ENCODE measurements at places on chromosomes 13 and 19.

DNA sequence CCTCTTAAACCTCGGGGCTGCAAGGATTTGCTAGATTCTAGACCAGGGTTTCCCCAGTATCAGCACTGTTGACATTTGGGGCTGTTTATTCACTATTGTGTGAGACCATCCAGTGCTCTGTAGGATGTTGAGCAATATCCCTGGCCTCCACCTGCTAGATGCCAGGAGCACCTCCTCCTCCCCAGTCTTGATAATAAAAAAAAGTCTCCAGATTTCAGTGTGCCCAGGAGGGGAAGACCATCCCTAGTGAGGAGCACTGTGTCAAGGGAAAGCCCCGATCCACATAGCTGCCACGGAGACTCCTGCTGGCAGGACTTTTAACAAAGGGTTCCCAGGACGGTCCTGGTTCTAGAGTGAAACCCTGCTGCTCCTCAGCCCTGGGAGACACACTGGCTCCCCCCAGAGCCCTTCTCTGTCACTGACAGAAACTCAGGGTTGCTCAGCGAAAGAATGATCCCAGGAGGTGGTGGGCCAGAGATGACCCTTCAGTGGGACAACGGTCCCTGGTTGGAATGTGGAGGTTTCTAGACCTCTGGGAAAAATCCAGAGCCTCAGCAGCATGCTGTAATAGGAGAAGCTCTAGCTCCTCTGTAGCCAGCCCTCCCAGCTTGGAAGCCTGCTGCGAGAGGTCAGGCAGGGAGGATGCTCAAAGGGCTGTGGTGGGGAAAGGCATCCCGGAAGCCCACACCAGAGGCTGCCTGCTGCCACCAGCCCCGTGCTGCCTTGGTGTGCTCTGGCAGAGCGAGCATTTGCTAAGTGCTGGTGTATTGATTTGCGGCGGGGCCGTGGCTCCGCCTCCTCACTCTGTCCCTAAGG, 20.3 kb downstream of the LYL1 start:
- no peak for DNase-seq

- DNase-seq = peak; percentile 22
Measured at GRCh38 chr13:105410602-105411001, 1124.9 kb downstream of the EFNB2 start.

DNA sequence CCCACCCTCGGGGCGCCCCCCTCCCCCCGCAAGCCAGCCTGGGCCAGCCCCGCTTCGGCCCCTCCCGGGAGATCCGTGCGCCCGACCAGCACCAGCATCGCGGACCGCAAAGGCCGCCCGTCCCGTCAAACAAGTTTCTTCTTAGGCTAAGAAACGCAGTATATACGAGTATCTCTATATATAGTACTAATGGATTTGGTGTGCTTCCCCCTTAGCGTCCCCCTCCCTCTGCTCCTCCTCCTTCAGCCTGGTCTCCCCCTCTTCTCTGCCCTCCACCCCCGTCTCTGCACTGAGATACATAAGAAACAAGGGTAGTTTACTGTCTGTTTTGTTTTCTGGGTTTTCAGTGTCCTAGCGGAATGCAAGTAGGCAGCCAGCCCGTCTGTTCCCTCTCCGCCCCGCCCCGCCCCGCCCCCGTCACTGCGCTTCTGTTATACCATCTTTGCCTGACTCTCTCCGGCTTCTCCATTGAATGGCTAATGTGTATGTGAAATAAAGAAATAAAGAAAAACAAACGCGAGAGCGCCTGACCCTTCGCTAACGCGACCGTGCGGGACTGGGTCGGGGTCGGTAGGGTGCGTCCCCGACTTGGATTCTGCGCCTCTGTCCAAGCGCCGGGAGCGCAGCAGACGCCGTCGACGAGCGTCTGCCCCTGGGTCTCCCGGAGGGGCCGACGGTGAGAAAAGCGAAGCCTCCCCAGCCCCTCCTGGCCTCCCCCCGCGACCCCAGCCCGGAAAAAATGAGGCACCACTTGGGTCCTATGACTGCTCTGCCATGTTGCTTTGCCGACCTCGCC, 4.2 kb downstream of the LYL1 start:
- no peak for DNase-seq

DNA sequence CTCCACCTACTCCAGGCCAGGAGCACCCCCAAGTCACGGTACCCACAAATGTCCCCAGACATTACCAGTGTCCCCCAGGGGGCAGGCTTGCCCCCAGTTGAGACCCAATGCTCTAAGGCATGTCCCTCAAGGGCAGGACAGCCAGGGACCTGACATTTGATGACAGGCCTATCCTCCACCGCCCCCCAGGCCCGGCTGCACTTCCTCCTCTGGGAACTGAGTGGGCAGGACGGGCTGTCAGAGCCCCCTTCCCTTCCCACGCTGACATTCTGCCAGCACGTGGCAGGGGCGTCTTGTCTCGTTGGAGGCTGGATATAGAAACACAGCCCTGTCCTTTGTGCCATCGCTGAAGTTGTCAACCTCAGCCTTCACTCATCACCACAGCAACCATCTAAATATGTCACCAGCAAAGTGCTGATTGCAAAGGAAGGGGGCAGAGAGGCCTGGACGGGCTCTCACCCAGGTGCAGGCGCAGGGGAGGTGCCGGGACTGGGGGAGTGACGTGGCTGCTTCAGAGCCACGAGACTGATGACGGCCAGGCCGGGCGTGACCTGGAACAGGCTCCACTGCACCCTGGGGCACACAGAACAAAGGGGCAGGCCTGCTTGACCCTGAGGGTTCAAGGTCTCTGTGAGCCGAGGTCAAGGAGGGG, 38.4 kb downstream of the GNG7 start:
- DNase-seq = no peak

GRCh38 chr13:110250258-110250891, 56.6 kb downstream of the COL4A1 start:
- no peak for DNase-seq
